ENCODE measurements at places on chromosomes 2 and 18. TPM values are rescaled to one million over a fixed set of nuclear protein-coding genes. Genes with fewer than 3 reads are reported as not detected.

The POTEJ gene
- total RNA-seq: 0.60 TPM

The ASXL3 gene
- 0.22 TPM for total RNA-seq

DNA sequence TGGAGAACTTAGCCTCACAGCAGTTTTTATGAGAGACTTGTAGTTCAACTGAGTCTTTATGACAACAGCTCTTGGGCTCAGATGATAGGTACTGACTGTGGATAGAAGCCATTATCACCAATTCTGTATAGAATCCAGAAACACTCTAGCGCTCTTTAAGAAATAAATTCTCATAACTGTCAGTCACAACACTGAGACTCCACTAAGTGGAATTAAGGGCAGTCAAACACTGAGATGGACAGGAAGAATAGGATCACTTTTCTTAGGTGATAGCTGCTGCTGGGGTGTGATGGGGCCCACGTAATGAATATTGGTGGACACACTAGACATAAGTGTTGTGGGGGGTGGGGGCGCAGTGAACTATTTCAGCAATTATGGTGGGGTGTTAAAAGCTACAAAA, 1691.8 kb upstream of the LRRTM1 start:
- no peak for DNase-seq

- no peak for DNase-seq
Measured at GRCh38 chr2:8241317-8241716, 440.5 kb upstream of the ID2 start.

DNA sequence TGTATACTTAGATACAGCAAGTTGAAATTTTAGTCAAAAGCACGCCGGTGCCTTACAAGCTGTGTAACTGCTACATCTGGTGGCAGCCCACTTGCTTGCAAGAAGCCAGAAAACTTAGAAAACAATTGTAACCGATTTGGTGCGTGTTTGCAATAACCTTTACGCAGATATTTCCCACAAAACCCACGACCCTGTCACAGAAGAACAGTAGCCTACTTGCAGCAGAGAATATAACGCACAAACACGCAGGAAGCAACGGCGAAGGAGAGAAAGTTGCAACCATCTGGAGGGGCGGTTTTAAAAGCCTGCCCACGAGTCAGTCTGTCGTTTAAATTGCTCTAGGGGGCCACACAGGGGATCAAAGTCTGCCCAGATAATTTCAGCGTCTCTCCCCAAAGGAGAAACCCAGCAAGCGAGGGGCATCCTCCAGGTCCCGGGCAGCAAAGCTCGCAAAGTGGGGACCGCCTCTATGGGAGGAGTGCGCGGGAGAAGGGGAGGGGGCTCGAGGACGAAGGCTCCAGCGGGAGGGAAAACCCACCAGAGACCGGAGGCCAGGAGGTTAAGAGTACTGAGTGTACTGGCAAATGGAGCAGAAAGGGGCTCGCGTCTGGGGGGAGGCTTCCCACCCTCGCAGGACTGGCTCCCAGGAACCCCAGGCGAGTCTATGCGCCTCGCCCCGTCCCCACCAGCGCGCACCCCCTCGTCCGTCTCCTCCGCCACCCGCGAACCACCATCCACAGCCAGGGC, 1.1 kb downstream of the TLK1 start:
- DNase-seq: peak; percentile 81

GRCh38 chr2:223542501-223542900, 59.7 kb downstream of the SCG2 start:
- no peak for DNase-seq

- DNase-seq: no peak
Measured at GRCh38 chr2:105773568-105773967, 28.9 kb downstream of the NCK2 start.

The IL36RN gene
- total RNA-seq: not detected

DNA sequence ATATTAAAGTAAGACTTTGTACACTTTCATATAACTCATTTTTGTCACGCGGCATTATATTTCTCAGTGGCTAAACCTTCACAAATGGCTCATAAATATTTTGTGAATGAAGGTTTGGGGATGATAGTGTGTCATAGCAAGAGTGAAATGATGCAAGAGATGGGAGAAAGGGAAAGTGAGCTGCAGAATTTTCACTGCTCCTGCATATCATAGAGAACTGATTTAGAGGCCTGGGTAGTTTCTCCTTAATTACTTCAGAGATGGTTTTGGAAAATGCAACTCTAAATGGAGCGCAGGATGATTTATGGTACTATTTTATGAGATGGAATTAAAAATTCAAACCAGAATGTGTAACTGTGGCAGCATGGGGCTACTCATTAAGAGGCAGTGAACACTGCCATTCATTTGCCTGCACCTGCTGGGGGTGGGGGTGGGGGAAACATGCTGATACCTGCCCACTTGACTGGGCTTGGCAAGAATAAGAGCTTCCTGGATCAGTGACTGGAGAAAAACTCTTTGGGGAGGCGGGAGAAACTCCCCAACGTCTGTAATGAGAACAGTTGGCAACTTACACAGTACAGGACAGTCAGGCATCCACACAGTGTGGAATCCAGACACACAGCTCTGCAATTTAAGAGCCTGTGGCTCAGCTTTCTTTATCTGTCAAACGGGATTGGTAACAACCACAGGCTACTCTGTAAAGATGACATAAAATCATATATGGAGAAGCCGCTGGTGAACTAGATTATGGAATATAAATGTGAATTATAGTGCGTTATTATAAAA, 941.9 kb downstream of the SLC4A3 start:
- DNase-seq: no peak

The L3MBTL4 gene
- total RNA-seq: 2.8 TPM

DNA sequence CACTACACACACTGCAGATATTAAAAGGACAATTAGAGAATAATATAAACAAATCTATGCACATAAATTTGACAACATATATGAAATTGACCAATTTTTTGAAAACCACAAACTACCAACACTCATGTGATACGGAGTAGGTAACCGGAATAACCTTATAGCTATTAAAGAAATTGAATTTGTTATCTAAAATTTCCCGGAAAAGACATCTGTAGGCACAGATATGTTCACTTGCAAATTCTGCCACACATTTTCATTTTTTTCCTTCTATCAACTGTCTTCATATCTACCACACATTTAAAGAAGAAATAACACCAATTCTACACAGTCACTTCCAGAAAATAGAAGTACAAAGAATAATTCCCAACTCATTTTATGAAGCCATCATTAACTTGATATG, 22.4 kb downstream of the NLRC4 start:
- DNase-seq: no peak

- no peak for DNase-seq
Measured at GRCh38 chr2:158512323-158512722, 55.6 kb downstream of the PKP4 start.

DNA sequence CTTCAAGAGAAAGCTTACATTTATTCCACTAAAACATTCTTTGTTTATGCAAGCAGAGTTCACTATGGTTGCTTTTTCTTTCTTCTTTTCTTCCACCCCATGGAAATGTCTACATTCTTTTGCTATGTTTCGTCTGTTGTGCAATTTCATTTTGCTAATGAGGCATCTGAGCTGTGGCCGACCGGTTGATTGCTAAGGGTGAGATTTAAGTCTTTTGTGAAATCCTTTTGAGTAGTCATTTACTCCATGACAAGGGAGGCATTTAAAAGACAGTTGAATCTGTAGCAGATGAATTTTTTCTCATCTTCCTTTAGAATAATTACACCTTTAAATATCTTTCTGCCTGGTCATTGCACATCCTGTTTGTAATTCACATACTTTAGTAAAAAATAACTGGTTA, 324.1 kb upstream of the THUMPD2 start:
- no peak for DNase-seq

GRCh38 chr18:51686590-51686989, 489.1 kb upstream of the MEX3C start:
- DNase-seq: no peak

DNA sequence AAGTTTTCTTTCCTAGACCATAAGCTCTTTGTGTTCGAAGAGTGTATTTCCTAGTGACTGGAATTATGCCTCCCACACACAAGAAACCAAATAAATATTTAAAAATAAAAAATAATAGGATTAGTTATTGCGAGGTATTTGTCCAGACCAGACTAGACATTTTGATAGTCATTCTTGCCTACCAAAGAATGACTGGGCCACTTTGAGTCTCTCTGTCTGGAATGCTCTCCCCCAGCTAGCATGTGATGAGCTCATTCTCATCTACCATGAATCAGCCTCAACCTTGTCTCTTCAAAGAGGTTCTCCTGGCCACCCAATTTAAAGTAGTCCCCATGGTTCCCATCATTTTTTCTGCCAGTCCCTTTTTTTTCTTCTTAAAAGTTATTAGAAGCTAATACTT, 13.9 kb upstream of the DSC1 start:
- DNase-seq: no peak

DNA sequence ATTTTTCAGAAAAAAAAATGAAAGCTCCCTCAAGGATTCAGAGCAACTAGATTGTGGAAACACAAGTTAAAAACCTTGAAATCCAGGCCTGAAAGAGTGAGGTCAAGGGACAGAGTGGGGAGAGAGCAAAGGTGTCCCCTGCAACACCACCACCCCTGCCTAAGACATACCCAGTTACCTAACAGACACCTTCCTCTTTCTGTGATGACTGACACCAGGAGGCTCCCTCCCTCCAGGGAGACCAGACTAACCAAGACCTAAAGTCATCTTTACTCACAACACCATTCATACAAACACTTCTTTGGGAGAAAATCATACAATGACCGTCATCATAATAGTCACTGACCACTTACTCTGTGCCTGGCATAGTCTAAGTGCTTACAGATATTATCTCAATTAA, 151.8 kb upstream of the NABP1 start:
- no peak for DNase-seq

DNA sequence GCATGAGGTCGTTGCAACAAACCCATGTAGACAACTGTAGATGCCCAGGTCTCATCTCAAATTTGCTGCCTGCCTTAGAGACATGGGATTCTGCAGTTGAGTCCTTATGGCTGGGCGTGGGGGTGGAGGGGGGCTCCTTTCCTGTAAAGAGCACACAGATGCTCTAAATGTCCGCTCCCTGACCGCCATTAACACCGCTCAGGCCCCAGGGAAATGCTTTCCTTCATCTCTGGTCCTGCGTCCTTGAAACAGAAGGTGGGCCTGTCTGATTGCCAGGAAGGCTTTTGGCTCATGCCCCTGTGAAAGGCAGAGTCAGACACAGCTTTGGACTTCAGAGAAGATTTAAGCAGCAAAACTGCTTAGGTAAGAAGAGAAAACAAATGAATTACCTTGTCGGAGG, 25.7 kb downstream of the GPR39 start:
- DNase-seq: no peak

The PDCD1 gene
- total RNA-seq: not detected

The CXCR1 gene
- total RNA-seq: not detected

DNA sequence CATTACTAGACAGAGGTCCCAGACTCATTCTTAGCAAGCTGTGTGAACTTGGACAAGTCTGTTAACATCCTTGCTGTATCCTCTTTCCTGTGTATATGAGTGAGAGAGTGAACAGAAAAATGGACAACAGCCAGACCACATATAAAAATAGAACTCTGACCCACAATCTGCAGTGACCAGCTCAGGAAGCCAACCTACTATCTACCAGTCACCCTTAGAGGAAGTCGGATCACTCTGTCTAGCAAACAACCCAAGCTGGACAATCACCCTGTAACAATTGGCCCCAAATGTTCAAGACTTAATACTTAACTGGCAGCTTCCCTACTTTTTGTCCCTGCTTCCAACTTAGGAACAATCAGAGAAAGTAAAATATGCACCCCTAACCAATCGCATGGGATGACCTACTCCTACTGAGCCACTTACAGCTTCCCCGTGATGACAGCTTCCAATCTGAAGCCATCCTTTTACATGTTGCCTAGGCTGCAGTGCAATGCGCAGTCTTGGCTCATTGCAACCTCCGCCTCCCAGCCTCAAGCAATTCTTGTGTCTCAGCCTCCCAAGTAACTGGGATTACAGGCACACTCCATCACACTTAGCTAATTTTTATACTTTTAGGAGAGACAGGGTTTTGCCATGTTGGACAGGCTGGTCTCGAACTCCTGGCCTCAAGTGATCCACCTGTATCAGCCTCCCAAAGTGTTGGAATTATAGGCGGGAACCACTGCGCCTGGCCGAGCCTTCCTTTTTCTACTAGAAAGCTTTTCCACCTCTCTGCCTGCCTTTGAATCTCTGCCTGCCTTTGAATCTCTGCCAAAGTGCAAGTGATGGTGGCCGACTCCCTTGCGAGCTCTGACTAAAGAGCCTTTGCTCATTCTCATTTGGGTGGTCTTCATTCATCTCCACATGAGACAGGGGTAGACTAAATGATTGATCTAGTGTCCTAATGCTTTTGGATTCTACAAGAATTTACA, 158.3 kb upstream of the NDUFV2 start:
- DNase-seq: peak; percentile 62

DNA sequence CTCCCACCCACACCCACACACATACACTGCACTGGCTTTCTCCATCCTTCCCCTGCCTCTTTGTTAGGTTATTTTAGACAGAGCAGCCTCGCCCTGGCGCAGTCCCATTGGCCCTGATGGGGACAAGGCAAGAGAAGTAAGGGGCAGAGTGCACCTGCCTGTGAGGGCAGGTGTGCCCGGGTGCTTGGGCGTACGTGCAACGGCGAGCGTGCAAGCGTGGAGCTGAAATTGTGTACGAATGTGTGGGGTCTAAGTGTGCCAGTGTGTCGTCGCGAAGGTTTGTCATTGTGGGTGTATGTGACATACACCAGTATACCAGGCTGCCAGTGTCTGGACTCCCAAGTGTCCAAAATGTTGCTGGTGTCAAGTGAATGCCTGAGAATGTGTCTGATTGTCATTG, 544 bp downstream of the LRATD1 start:
- peak; percentile 10 for DNase-seq

The ALKAL2 gene
- total RNA-seq: not detected

The PLEK gene
- under 0.01 TPM for total RNA-seq

DNA sequence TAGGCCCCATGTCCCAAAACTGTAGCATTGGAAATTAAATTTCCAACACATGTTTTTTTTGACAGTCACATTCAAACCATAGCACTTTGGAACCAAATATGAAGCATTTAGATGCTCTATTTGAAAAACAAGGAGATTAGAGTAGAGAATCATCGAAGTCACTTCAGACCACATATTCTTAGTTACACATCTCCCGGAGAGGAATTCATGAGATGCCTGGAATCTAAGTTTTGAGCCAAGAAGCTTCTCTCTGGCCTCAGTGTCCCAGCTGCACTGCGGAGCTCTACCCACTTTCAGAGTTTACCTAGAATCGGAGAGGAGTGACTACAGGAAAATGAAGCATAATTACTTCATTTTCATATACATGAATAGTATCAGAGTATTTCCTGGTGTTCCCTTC, 385.9 kb downstream of the TNS1 start:
- no peak for DNase-seq

GRCh38 chr18:46759890-46760289, 3.0 kb upstream of the ST8SIA5 start:
- no peak for DNase-seq

The ST6GAL2 gene
- total RNA-seq: under 0.01 TPM

DNA sequence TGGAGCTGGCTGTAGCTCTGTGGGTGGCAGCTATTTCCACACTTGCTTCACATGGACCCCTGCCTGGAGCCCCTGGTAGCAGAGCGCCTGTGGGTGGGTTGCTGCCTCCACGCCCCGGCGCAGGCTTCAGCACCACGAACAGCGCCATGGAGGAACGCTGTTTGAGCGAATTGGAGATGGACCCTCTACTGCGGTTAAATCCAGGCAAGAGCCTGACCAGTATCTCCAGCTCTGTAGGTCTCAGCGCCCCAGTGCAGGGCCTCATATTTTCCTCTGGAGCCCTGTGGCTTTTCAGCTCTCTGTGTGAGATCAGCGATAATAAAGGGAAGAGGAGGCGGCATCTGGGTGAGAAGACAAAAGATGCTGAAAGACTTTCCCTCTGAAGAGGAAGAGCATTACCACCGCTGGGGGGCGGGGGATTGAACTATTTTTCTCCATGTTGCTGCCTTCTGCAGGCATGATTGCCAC, 12.0 kb downstream of the ONECUT2 start:
- DNase-seq: peak; percentile 56
